ENCODE measurements at places on chromosomes 1 and 21. TPM values are rescaled to one million over a fixed set of nuclear protein-coding genes. Genes with fewer than 3 reads are reported as not detected.

- DNase-seq: no peak
Measured at GRCh38 chr1:31653717-31654473, 9.2 kb upstream of the PEF1 start.

GRCh38 chr1:175569117-175569743 is 174.2 kb downstream of the TNR start:
- DNase-seq: no peak

DNA sequence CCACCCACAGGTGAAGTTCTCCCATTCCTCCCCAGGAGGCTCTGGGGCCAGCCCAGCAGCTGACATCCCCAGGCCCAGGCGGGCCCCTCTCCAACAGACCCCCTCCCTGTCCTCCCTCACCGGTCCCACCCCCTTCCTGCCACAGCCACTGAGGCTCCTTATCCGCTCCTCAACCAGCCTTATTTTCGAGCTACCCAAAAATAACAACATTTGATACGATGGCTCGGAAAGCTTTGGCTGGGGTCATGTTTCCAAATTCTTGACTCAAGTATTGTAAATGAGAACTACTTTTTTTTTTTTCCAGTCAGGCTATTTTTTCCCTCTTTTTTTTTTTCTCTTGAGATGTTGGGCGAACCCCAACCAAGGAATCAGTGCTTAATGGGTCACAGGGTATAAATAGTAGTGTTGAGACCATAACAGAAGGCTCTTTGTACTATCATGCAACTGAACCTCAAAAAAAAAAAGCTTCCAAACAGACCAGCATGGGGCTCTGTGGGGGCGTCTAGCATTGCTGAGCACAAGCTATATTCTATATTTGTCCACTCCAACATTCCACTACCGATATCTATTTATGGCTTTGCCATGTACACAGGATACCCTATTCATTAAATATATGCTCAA is 27.2 kb downstream of the IRF2BP2 start:
- no peak for DNase-seq

DNA sequence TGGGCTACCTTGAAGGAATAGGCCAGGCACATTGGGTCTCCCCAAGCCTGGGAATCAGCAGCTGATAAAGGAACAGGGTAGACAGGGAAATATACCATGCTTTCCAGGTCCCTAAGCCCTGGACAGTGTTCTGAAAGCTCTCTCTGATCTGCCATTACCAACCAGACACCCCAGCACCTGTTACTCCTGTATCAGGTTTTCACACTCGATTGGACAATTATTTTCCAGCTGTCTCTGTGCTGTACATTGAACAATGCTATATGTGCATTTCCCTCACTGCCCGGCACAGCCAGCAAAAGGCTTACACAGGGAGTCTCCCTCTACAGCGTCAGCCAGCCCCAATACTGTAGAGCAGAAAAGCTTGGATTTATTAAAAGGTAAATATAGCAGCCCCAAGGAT is 4.7 kb downstream of the CFAP45 start:
- DNase-seq: no peak

- no peak for DNase-seq
Measured at GRCh38 chr1:17233675-17234320, 15.1 kb upstream of the PADI3 start.

DNA sequence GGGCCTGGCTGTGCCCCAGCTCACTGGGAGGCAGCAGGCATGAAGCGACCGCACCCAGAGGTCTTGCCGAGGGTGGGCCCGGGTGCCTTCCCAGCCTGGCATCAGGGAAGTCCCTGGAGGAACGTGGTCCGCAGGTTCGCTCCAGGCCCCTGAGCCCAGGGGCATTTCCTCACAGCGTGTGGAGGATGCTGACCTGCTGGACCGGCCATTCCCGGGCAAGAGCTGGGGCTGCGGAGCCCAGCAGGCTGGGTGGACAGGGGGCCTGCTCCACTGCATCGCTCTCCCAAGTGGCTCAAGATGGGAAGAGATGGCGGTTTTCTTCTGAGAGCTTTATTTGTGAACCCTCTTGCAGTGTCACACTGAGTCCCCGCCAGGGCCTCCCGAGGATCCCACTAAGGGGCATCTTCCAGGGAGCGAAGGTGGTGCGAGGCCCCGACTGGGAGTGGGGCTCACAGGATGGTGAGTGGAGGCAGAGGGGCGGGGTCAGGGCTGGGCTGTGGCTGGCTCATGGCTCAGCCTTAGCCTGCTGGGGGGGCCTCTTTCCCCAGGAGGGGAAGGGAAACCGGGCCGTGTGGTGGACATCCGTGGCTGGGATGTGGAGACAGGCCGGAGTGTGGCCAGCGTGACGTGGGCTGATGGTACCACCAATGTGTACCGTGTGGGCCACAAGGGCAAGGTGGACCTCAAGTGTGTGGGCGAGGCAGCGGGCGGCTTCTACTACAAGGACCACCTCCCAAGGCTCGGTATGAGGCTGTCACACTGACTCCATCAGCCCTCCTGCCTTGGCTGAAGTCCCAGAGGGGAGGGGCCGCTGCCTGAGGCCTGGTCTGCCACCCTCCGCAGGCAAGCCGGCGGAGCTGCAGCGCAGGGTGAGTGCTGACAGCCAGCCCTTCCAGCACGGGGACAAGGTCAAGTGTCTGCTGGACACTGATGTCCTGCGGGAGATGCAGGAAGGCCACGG is 7.2 kb upstream of the MMP23B start:
- DNase-seq: no peak

DNA sequence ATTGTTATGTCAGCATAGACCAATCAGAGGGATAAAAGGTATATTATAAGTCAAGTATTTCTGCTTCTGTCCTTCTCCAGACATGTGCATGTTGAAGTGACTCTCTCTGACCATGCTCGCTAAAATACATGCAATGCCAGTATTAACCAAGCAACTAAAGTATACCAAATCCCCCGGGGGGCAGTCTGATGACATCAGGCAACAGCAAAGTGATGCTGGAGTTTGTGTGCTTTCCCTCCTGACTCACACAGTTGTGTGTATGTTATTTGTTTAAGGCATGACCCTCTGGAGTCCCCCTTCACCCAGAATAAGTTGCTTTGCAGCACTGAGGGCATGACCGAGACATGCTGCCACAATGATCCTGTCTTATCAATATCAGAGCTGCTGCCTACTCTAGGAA is 2.1 kb downstream of the BRINP2 start:
- DNase-seq: no peak

DNA sequence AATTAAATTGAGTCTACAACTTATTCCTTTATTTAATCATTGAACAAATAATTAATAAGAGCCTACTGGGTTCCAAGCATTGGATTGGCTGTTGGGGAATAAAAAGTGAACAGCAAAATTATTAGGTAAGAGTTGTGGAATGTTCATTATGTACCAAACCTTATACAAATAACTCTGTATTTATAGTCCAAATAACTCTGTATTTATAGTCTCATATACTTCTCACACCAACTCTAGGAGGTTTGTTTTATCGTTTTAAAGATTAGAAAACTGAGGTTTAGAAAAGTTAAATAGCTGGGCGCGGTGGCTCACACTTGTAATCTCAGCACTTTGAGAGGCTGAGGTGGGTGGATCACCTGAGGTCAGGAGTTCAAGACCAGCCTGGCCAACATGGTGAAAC is 40.6 kb downstream of the RGS2 start:
- DNase-seq: no peak

DNA sequence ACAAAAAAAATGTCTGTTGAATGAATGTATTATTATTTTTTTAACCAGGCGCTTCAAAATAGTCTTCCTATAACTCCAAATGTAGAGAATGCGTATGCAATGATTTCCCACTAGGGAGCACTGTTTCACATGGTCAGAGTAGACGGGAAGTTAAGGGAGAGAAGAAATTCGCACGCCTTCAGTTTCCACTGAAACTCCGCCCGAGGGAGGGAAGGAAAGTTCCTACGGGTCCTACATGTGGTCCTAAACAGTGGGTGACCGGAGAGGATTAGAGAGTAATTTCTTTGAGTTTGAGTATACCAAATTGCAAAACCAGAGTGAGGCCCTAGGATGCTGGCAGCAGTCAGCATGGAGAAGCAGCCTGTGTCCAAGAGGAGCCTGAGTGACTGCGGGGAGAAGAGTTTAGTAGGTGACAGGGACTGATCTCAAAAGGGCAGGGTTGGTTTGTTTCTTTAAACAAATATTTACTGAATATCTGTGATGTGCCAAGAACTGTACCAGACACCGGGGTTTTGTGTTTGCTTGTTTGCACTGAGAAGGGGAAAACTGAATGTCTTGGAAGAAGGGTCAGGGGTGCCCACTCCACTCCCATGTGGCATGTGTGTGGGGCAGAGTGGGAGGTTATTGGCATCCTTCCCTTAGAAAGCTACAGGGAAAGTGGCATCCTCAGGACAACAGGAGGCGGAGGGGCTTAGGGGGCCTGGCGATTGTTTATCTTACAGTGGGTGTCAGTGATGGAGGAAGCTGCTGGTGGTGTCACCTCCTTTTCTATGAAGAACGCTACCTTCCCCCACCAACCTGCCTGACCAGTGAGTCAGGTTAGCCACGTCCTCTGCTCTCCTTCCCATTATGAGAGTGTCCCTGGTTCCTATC is 22.8 kb downstream of the RNU5D-1 start:
- no peak for DNase-seq

GRCh38 chr1:166814611-166815010 is 24.7 kb upstream of the POGK start:
- no peak for DNase-seq

RPS6KA1 gene
- polyA plus RNA-seq: 20.3 TPM

BTBD19 gene
- 8.6 TPM for polyA plus RNA-seq

HSD11B1 gene
- polyA plus RNA-seq: 0.23 TPM
